ENCODE measurements at places on chromosomes 7 and 10.

GRCh38 chr7:34807548-34808340 lies 149.7 kb downstream of the NPSR1 start:
- no peak for DNase-seq

DNA sequence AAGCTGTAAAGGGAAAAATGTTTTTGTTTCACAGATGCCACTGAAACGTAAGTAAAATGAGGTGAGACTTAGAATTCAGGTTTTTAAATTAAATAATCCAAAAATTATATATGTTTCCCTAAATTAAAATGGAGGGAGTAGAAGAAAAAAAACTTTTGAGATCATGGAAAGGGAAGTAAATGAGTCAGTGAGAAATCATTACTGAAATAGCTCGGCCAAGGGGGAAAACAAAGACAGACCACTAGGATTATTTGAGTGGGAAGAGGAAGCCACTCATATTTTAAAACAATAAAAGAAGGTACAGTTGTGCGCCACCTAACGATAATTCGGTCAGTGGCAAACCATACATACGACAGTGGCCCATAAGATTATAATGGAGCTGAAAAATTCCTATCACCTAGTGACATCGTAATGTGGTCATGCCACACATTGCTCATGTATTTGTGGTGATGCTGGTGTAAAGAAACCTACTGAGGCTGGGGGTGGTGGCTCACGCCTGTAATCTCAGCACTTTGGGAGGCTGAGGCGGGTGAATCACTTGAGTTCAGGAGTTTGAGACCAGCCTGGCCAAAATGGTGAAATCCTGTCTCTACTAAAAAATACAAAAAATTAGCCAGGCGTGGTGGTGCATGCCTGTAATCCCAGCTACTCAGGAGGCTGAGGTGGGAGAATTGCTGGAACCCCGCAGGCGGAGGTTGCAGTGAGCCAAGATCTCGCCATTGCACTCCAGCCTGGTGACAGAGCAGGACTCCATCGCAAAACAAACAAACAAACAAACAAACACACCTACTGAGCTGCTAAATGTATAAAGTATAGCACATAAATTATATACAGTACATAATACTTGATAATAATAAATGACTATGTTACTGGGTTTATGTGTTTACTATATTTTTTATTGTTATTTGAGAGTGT lies 64.7 kb downstream of the MKX start:
- no peak for DNase-seq

DNA sequence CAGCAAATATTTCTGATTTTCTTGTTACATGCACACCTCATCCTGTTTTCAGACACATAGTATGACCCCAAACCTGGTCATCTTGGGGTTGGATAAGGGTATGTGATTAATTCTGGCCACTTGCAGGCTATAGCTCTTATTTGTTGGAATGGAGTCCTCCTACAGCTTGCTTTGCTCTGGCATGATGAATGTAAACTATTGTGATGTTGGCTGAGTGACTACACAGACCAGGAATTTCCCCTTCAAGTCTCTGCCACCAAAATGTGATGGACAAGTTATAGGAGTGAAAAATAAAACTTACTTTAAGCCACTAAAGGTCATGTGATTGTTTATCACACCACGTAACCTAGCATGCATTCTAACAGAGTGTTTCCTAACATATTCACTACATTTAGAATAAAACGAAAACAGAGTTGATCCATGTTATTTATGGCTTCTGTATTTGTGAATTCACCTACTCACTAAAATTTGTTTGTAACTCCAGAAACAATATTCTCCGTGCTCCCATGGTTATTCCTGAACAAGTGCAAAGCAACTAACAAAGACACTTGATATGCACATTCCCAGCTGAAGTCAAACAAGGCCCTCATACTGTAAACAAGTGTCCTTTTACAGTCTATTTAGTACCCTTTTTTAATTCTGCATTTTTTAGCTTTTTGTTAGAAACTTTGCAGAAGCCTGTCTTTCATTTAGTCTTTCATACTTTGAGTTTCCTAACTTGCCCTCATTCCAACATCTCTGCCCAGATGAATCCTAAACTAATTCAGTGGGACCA lies 599.2 kb upstream of the PCDH15 start:
- no peak for DNase-seq

- DNase-seq, result no peak
Measured at GRCh38 chr10:42615419-42615818, 23.0 kb downstream of the ZNF33B start.

DNA sequence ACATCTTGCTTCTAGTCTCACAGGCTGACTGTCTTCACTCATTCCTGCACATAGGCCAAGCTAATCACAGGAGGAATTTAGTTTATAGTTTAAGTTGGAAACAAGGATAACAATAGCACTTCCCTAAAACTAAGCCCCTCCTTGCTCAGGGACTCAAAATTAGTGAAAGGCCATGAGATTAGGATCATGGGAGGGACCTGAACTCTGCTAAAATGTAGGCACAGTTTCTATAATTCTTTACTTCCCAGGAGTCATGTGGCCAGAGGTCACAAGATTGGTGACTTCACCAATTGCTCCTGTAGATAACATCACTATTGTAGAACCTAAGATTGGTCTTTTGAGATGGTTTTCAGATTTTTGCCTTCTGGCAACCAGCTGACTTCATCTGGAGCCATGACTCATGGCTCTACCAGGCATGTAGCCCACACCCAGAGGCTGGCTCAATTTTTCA lies 14.8 kb upstream of the UPP1 start:
- DNase-seq, result no peak

DNA sequence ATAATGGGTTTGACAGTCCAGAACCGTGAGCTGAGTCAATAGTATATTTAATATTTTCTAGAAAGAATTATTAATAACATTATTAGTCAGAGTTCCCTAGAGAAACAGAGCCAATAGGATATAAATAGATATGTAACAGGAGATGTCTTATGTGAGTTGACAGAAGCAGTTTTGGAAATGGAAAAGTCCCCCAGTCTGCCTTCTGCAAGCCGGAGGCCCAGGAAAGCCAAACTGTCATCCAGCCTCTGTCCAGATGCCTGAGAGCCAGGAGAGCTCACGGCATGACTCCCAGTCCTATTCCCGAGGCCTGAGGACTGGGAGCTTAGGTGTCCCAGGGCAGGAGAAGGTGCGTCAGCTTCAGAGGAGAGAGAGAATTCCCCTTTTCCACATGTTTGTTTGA lies 286.4 kb upstream of the ADARB2 start:
- DNase-seq, result no peak

GRCh38 chr7:23196306-23196705 lies 14.5 kb downstream of the NUP42 start:
- DNase-seq, result no peak

DNA sequence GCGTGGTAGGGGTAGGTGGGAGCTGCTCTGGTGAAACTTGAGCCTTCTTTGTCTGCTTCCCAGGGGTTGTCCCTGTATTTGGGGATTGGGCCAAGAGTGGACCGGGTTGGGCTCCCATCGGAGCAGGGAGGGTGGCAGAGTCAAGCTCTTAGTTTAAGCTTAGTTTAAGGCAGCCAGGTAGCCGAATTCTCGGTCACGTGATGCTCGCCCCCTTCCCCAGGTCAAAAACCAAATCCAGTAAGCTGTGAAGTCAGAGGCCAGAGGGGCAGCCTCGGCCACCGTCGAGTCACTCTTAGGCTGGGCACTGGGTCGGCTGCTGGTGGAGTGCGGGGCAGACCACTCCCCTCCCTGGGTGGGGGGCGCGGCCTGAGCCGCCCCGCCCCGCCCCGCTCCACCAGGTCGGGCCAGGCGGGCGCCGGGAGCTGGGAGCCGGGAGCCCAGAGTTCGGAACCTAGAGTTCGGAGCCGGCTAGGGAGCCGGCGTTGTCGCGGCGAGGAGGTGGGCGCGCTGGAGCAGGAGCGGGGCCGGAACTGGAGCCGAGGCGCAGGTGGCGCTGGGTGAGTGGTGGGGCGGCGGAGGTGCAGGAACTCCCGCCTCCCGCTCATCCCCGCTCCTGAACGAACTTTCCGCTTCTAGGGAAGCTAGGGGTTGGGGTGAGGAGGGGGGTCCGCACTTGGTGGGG lies 2.8 kb upstream of the LZTS2 start:
- DNase-seq, result no peak

DNA sequence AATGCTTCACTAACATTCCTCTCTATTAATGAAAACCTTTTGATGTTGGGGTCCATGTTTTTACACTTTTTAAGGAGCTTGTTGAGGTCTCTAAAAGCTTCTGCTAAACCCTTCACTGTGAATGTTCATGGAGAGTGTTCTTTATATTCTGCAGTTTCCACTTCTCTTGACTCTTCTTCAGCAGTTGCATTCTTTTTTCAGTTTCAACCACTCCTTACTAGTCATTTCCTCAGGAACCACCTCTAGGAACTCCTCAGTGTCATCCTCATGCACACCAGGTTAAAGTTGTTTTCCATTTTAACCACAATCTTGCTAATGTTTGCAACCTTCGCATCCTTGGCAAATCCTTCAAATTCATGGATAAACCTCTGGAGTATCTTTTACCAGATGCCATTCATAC lies 821.6 kb downstream of the ANKRD7 start:
- no peak for DNase-seq

- DNase-seq, result no peak
Measured at GRCh38 chr7:30984359-30985107, 20.8 kb downstream of the GHRHR start.

GRCh38 chr10:101216207-101217043 lies 12.8 kb downstream of the LBX1 start:
- no peak for DNase-seq
